Stimulated activated naive CD8-positive, alpha-beta T cell treated with anti-CD3 and anti-CD28 coated beads, Interleukin-15, amount 100 ng/mL, for 72 hours (primary cell): ENCODE measurements at places on chromosomes 13 and 19.

- no peak for DNase-seq
Observed at GRCh38 chr19:43338530-43338929, 15.0 kb upstream of the CD177 start.

DNA sequence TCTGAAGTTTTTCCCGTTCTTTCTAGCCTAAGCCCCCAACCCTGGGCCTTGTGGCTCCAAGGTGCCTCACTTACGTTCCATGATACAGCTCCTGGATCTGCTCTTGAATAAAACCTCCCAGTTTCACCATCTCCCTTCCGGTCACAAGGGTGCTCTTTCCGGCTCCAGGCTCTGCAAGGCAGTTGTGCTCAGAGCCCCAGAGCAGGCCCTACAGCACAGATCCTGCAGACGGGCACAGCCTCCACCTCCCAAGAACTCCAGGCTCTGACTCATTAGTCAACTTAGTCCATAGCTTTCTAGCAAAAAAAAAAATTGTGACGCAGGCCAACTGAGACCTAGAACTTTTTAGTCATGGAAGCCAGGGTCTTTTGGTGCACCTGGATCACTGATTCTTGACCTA is 33.9 kb upstream of the SLC7A10 start:
- DNase-seq = no peak

DNA sequence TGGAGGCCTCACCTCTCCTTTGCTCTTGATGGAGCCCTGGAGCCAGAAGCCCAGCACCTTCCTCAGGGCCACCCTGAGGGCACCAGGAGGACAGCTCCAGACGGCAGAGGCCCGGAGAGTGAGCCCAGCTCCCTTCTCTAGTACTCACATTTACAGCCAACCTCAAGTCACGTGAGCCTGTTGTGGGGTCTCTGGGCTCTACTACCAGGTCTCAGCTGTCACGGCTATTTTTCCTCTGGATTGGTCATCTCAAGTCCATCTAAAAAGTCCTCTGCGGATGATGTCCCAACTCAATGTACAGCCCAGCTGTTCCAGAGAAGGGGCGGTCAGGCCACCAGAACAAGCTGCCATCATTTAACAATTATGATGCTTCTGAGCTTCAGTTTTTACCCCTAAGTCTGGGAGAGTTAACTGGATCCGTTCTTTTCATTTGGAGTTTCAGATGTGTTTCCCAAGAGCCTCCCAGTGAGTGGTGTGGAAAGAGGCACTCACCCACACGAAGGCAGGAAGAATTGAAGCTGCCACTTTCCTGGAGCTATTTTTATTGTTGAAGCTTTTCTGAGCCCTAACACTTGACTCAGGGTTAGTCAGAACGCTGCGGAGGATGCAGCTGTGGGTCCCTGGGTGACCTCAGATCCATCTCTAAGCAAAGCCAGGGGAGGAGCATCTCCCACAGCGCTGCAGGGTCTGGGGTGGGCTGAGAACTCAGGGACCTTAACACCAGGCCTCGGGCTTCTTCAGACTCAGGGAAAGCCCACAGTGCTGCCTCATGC is 143.5 kb upstream of the UBL3 start:
- DNase-seq = no peak

DNA sequence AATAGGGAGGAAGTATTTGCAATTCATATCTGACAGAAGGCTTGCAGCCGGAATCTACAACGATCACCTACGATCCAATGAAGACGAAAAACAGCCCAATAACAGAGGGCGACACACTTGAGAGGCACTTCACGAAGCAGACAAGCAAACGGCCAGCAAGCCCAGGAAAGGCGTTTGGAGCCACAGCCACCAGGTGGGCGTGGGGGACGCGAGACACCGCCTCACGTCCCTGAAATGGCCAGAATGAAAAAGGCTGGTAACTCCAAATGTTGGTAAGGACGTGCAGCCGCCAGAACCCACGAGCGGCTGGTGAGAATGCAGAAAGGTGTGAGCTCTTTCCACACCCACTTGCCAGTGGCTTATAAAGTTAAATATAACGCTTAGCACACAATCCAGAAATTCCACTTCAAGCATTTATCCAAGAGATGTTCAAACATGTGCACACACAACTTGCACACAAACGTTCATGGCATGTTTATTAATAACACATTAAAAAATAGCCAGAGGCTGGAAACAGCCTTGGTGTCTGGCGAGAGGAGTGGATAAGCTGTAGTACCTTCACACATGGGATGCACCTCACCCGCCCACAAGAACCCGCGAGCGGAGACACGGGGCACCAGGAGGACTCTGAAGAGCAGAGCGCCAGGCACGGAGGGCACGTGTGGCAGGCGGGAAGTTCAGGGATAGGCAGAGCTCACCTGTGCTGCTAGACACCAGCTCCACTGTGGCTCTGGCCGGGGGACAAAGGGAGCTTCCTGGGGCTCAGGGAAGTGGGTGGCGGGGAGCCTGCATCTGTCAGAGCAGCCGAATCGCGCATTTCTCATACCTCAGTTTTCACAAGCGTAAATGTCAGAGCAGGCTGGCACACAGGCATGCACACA is 89.3 kb downstream of the SPACA7 start:
- DNase-seq = no peak
